ENCODE measurements at places on chromosomes 1 and 21.

DNA sequence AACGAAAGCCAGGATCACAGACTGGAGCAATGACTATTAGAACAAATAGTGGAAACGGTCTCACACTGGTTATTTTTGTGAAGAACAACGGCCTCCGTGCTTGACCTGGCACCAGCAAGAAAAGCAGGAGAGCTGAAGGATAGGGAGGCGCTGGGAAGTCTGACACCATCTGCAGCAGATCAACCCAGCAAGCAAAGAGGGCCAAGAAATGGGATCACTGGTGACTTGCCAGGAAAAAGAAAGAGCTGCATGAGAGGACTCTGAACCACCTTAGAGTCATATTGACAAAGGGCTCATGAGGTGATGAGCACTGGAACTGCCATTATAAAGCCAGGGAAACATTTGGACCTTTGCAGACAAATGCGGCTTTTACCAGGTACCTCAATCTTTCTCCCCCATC, 25.0 kb downstream of the MTOR start:
- DNase-seq = no peak

- DNase-seq = no peak
Observed at GRCh38 chr1:15346346-15347030, 63.2 kb upstream of the EFHD2 start.

- DNase-seq = no peak
Observed at GRCh38 chr1:8390707-8391106, 72.8 kb downstream of the SLC45A1 start.

- DNase-seq = peak; percentile 87
Observed at GRCh38 chr1:117574161-117574835, 31.6 kb upstream of the TENT5C start.

DNA sequence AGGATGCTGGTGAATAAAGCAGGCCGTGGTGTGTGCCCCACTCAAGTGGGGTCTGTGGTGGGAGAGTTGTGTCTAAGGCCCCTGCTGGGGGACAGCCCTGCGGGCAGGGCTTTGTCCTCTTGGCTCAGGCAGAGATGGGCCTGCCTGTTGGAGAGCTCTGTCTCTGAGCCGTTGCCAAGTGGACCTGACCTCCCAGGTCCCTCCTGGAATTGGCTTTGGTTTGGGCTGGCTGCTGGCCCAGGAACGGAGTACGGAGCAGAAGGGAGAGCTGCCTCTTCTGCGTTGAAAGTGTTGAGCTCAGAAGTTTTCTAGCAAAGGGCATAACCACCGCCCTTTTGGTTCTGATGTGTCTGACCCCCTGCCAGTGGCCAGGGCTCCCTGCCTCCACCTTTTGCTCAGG, 153.9 kb downstream of the PEX14 start:
- no peak for DNase-seq

- DNase-seq = no peak
Observed at GRCh38 chr1:66641891-66642473, 108.0 kb downstream of the SGIP1 start.

- no peak for DNase-seq
Observed at GRCh38 chr1:248817065-248817464, 8.7 kb downstream of the SH3BP5L start.

GRCh38 chr1:29845910-29846309, 609.6 kb downstream of the PTPRU start:
- no peak for DNase-seq

DNA sequence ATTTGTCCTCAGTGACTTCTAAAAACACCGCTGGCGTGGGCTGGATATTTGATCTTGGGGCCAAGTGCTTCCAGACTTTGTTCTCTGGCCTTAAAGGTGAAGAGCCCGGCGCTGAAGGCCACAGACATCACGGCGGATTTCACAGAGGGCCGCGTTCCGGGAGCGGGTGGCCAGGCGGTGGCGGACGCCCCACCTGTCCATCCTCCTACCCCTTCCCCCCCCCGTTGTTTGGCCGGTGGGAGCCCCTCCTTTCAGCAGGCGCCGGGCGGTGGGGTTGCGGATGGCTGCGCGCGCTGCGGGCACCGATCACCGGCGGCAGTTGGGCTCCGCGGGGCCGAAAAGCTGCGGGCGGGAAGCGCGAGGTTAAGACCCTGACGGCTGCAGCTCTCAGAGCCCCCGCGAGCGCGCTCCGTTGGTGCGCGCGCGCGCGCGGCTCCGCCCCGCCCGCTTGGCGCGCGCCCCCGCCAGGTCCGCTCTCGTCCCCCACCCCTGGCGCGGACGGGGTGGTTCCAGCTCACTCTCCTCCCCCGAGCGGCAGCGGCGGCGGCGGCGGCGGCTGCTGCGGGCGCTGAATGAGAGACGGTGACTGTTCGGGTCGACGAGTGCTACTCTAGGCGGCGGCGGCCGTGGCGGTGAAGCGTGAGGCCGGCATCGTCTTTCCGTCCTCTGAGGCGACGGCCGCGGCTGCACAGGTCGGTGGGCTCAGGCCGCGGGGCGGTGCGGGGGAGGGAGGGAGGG, at the start of gene RALGPS2:
Gene RALGPS2, plus strand, starts transcription at position 517 of the 738 bp plus-strand sequence. CDS start 51,521 bp downstream, outside the sequence.
- DNase-seq = peak; percentile 82
